ENCODE measurements at places on chromosomes 7 and 10.
A peak's percentile ranks its signal among the peaks of the same experiment; 100 is the strongest.

- DNase-seq: no peak
These were observed 810 bp downstream of the OPN4 start for GRCh38 chr10:86655173-86655540.

DNA sequence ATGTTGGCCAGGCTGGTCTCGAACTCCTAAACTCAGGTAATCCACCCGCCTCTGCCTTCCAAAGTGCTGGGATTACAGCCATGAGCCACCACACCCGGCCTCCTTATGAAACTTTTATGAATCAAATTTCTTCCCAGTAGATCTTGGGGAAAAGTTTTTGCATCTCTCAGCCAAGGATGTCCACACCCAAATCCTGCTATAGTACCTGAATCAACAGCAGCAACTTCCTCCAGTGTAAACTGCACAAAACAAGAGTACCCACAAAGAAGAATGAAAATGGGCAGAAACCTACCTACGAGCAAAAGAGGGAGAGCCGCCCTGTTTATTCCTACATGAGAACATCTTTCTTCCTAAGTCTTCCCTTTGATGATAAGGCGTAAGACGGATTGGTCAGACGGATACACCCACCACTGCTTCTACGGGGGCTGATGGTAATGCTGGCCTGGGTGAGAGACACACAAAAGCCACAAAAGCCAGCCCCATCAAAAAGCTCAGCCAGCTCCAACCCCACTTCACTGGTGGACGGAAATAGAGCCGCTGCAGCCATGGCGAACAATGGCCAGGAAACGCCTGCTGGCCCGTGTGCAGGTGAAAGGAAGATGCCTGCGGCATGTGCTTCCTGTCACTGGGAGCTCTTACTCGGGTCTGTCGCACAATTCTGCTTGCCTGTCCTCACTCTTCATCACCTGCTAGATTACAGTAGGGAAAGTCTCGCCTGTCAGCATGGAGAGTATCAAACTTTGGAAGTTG, 10.4 kb downstream of the JCAD start:
- no peak for DNase-seq

DNA sequence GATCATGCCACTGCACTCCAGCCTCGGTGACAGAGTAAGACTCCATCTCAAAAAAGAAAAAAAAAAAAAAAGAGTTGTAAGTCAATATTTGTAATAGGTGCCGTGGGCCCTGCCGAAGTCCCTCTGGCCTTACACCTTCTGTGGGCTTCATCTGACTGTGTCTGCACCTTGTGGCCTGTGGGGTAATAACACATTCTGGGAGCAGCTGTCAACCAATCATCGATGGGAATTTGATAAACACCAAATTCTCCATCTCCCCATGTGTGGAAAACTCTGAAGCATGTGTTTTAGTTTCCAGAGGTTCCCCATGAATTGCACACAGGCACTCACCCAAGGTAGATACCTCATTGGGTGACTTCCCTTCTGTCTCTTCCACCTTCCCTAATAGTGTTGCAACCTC, 10.8 kb downstream of the ZNF394 start:
- DNase-seq: no peak

GRCh38 chr10:44921506-44921905, 10.4 kb downstream of the TMEM72 start:
- no peak for DNase-seq

DNA sequence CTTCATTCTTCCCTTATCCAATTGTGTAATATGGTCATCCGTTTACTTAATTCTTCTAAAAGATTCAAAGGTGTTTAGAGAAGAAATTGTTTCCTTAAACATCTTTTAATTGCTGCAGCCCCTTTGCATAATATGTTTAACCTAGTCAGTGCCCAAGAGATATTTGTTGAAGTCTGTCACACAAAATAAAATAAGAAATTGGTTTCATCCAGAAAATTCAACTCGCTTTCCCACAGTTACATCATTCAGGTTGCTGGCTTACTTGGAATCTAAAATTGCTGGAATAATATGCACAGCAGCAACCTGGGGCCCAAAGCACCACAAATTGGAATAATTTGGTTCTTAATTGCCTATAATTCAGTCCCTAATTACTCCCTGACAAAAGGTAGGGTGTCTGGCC, 155.1 kb upstream of the ETV1 start:
- DNase-seq: no peak

DNA sequence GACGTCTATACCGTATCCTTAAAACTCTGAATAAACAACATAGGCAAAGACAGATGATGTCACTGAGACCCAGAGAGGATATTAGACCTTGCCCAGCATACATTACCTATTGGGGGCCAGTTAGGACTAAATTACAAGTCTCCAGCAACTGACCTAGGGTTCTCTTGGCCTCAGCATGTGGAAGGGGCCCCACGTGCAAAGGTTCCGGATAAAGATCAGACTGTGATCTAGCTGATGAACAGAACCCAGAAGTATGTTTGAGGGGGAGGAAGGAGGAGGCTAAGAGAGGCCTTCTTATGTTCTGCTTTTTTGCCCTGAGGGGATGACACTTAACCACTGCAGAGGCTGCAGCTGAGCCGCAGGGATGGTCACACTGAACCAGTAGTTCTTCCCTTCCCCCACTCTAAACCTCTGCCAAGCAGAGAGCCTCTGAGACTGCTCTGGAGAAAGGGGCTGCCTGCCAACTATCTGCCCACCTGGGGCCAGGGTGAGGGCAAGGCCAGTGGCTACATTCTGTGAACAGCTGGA, 24.0 kb upstream of the KMT2C start:
- DNase-seq: peak; percentile 29

- DNase-seq: peak; percentile 5
These were observed 1.4 kb upstream of the MUC17 start for GRCh38 chr7:101018271-101019167.

DNA sequence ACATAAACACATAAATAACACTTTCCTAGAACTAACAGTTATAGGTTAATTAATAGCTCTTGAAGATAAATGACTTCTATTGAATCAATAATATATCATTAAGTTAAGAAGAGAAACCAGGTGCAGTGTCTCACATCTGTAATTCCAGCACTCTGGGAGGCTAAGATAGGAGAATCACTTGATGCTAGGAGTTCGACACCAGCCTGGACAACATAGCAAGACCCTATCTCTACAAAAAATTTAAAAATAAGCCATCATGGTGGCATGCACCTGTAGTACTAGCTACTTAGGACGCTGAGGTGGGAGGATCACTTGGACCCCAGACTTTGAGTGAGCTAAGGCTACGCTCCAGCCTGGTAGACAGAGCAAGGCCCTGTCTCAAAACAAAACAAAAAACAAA, 38.8 kb downstream of the AKR1D1 start:
- no peak for DNase-seq

DNA sequence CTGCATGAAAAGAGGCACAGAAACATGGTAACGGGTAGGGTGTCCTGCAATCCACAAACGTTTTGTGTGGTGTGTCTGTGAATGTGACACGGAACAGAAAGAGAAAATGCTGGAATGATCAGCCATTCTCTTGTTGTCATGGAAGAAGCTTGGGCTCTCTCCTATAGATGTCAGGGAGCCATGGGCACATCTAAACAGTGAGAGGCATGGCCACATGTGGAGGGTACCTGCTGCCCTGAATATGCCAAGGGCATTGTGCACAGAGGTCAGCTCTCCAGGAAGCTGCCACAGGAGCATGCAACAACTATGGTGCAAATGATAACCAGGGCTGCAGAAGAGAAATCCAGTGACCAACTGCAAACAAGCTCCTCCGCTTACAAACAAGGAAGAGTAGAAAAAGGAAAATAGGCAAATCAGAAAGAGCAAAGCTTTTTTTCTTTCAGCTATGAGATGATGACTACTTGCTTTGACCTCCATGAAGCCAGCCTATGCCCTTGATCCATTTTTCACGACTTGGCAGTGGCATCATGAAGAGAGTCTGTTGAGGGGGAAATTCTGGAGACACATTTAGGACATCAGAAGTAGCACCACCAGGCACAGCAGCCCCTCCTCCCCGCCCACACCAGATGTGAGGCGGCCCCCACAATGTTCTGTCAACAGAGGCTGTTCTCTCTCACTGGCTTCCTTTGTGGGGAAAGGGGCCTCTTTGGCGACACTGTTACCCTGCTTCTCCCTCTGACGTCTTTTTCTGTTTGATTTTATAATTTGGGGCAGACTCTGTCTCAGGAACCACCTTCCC, 4.8 kb upstream of the PDE1C start:
- no peak for DNase-seq

GRCh38 chr7:85101347-85101746, 85.5 kb downstream of the SEMA3D start:
- no peak for DNase-seq

- DNase-seq: peak; percentile 61
These were observed 272.4 kb upstream of the LRGUK start for GRCh38 chr7:133854739-133855138.

DNA sequence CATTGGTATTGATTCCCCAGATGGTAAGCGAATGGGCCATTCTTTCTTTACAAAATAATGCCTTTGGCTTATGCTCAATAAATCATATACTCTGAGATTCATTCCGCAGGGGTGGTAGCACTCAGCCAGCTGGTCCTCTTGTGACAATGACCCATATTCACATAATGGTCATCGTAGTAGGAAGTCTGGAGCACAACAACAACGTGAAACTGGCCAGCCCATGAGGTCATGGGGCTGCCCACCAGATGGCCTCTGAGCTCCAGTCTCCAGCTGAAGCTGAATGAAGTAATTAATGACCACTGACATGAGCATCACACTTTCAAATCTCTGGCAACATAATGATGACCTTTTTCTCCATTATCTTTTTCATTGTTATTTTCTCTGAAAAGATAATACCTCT, 42.3 kb upstream of the SORCS1 start:
- DNase-seq: no peak

DNA sequence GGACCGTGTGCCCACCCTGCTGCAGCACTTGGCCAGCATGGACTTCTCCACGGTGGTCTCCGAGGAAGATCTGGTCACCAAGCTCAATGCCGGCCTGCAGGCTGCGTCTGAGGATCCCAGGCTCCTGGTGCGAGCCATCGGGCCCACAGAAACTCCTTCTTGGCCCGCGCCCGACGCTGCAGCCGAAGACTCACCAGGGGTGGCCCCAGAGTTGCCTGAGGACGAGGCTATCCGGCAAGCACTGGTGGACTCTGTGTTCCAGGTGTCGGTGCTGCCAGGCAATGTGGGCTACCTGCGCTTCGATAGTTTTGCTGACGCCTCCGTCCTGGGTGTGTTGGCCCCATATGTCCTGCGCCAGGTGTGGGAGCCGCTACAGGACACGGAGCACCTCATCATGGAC, 1.4 kb downstream of the RBP3 start:
- DNase-seq: no peak

- DNase-seq: no peak
These were observed 701.4 kb downstream of the PARD3 start for GRCh38 chr10:34113504-34114225.

DNA sequence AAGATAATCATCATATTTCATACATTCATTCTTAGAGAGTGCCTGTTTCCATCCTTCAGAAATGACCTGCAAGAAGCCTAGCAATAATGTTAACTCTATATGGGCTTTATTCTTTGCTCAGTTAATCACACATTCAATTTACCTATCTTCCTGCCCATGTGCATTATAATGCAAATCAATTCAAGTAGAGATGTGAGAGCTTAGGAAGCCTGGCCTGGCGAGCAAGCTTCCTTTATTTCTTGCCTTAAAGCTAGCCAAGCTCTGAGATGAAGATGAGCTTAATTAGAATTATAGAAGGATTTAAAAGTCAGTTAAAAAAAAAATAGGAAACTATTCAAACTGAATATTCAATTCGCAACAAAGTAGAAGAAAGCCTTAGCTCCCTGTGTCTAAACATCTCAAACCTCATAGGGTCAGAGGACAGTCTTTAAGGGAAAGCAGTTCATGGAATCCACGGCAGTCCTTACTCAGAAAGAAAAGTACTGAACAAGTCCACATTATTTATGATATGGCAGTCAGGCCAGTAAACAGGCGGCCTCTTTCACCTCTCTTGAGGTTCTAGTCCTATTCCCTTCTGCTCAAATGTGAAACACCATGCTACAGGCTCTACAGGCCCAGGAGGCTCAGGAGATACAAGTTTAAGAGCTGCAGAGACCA, 214.1 kb downstream of the TFEC start:
- DNase-seq: no peak

DNA sequence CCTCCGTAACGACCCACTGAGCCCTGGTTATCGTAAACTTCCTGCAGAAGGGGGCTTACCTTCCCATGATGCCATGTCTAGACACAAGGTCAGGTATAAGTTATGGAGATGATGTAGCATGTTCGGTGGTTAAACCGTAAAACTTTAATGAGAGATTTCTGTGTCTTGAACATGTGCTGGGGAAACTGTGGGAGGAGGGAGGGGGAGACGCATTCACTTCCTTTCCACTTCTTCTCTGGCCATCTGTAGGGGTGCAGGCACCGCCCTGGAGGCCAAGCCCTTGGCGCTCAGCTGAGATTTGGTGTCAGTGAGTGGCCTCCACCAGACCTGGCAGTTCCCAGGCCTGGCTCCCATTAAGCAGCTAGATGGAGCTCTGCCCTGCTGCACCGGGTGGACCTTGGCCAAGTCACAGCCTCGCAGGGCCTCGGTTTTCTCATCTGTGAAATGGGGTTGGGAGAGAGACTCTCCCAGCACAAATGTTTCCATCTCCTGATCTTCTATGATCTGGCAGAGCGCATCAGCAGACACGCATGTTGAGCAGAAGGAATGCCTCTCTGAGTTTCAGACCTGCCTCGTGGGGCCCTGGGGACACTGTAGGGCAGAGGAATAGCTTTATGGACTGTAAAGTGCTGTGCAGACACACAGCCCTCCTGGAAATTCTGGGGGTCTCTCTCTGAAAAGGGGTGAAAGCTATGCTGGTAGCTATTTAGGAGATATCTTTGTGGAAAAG, 106.0 kb downstream of the COL26A1 start:
- DNase-seq: no peak

DNA sequence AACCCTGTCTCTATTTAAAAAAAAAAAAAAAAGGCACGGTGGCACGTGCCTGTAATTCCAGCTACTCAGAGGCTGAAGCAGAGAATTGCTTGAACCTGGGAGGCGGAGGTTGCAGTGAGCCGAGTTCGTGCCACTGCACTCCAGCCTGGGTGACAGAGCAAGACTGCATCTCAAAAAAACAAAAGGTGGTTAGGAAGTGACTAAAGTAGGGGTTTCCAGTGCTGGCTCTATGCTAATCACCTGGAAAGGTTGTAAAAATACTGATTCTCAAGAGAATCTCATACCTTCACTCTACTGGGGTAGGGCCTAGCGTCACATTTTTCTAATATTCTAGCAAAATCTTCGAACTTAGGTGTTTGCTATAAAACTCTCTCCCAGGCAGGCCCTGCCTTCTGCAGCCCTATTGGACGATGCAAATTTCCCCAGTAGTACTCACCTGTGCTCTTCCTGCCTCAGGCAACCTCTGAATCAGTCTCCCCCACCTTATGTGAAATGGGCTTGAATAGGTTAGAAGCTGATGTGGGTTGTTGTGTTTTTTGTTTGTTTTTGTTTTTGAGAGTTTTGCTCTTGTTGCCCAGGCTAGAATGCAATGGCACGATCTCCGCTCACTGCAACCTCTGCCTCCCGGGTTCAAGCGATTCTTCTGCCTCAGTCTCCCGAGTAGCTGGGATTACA, 3.5 kb downstream of the ZP3 start:
- DNase-seq: no peak

DNA sequence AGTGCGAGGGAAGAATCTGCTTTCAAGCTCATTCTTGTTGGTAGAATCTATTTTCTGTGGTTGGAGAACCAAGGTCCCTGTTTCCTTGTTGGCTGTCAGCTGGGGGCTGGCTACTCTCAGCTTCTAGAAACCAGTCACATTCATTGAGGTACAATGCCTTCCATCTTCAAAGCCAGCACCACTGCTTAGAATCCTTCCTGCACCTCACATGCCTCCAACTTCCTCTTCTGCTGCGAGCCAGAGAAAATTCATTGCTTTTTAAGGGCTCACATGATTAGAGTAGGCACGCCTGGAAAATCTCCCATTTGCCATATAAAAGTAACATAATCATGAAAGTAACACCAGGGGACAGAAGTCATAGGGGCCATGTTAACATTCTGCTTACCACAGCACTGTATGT, 28.7 kb downstream of the TES start:
- no peak for DNase-seq
